ENCODE measurements at places on chromosomes 3 and 15.

GRCh38 chr15:85753791-85754452 is 40.8 kb downstream of the KLHL25 start:
- peak overlapping the region; percentile 38 for H3K27ac ChIP-seq
- DNase-seq: no peak
- no peaks in the 10 kb centered on the region for H3K27me3 ChIP-seq
- H3K36me3 ChIP-seq: peaks cover 43% of the 10 kb centered on the region
- no peak overlapping the region for H3K4me3 ChIP-seq

- H3K4me3 ChIP-seq: no peak overlapping the region
- no peak for DNase-seq
- H3K4me1 ChIP-seq: no peaks in the 10 kb centered on the region
- no peaks in the 10 kb centered on the region for H3K27me3 ChIP-seq
- no peaks in the 10 kb centered on the region for H3K36me3 ChIP-seq
- no peak overlapping the region for H3K27ac ChIP-seq
Measured at GRCh38 chr3:18137958-18138357, 287.2 kb downstream of the SATB1 start.

- no peaks in the 10 kb centered on the region for H3K27me3 ChIP-seq
- no peak overlapping the region for H3K4me3 ChIP-seq
- H3K4me1 ChIP-seq: peaks cover 11% of the 10 kb centered on the region
- peak overlapping the region; percentile 20 for H3K27ac ChIP-seq
Measured at GRCh38 chr15:83018436-83018835, 7.0 kb upstream of the C15orf40 start.

DNA sequence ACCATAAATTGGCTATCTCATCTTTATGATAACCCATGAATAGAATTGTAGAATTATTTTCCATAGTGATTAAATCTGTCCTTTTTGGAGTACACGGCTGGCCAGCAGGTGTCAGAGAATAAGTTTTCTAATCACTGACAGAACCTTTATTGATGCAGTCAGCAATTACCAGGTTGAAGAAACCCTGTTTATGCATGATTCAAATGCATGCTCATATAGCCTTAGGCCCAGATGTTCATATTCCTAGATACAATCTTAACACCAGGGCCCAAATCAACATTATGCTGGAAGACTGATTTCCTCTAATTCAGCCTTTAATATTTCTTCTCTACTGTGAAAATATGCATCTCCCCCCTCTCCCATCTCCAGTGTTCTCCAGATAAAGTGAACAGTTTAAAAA is 243.5 kb upstream of the DCBLD2 start:
- no peaks in the 10 kb centered on the region for H3K27me3 ChIP-seq

- no peak for DNase-seq
- H3K36me3 ChIP-seq: peaks cover 2% of the 10 kb centered on the region
- H3K4me1 ChIP-seq: no peaks in the 10 kb centered on the region
- peaks cover 25% of the 10 kb centered on the region for H3K27me3 ChIP-seq
- H3K27ac ChIP-seq: no peak overlapping the region
Measured at GRCh38 chr3:72214066-72214951, 429.4 kb upstream of the PROK2 start.

DNA sequence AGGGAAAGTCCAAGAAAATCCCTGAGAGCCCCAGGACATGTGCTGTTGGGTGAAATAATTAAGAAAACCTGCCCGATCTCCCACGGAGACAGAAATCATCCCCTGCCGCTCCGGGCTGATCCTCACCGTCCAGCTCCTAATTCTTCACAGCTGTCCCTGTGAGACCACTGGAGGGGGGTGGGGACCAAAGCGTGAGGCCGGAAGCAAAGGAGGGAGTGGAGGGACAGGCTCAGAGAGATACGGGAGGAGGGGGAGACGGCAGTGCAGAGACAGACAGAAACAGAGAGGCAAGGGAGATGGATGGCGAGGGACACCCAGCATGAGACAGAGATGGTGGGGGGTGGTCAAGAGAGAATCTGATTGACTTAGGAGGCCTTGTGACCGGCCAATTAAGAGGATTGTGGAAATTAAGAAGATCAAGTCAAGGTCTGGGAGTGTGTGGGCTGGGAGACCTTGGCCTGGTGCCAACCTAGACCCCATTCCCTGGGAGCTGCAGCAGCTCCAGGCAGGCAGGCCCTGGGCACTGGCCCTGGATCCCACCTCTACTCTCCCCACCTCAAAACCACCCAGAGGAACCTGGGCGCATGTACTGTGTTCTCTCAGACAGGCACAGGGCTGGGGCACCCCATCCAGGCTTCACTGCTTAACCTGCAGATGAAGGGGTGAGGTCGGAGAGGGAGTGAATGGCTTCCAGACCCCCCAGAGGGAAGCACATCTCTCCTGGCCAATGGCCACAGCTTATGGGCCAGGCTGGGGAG is 113.2 kb upstream of the ALDH1A3 start:
- H3K4me1 ChIP-seq: no peaks in the 10 kb centered on the region
- H3K36me3 ChIP-seq: peaks cover 3% of the 10 kb centered on the region
- DNase-seq: no peak
- H3K4me3 ChIP-seq: no peak overlapping the region

GRCh38 chr15:90859234-90860131 is 8.9 kb upstream of the FURIN start:
- no peak for DNase-seq
- no peak overlapping the region for H3K4me3 ChIP-seq
- H3K27me3 ChIP-seq: no peaks in the 10 kb centered on the region
- H3K36me3 ChIP-seq: peaks cover 14% of the 10 kb centered on the region
- H3K4me1 ChIP-seq: peaks cover 8% of the 10 kb centered on the region

- H3K4me3 ChIP-seq: no peak overlapping the region
- no peaks in the 10 kb centered on the region for H3K36me3 ChIP-seq
- no peaks in the 10 kb centered on the region for H3K27me3 ChIP-seq
- DNase-seq: no peak
- H3K4me1 ChIP-seq: no peaks in the 10 kb centered on the region
- no peak overlapping the region for H3K27ac ChIP-seq
Measured at GRCh38 chr3:5531039-5531438, 343.5 kb downstream of the EDEM1 start.

- H3K36me3 ChIP-seq: no peaks in the 10 kb centered on the region
- no peak overlapping the region for H3K27ac ChIP-seq
- H3K4me3 ChIP-seq: no peak overlapping the region
- no peak for DNase-seq
- H3K27me3 ChIP-seq: peaks cover 1% of the 10 kb centered on the region
Measured at GRCh38 chr3:8458711-8459110, 42.9 kb upstream of the LMCD1 start.

DNA sequence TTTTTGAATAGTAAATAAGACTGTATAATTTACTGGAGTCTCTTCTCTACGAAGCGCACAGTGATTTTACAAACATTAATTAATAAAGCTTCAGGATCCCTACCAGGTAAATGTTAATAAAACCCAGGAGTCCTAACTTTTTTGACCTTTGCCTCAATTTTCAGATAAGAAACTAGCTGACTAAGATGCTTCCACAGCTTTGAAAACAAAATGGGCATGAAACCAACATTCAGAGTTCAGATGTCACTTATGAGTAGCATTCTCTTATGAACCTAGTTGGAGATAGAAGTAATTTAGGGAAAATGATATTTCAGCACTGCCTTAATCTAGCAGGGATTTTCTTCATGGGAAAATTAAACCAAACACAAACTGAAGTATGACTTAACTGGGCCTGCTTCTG is 13.0 kb upstream of the FHIT start:
- H3K27me3 ChIP-seq: peaks cover 46% of the 10 kb centered on the region
- no peak overlapping the region for H3K27ac ChIP-seq
- H3K4me3 ChIP-seq: no peak overlapping the region
- no peak for DNase-seq

DNA sequence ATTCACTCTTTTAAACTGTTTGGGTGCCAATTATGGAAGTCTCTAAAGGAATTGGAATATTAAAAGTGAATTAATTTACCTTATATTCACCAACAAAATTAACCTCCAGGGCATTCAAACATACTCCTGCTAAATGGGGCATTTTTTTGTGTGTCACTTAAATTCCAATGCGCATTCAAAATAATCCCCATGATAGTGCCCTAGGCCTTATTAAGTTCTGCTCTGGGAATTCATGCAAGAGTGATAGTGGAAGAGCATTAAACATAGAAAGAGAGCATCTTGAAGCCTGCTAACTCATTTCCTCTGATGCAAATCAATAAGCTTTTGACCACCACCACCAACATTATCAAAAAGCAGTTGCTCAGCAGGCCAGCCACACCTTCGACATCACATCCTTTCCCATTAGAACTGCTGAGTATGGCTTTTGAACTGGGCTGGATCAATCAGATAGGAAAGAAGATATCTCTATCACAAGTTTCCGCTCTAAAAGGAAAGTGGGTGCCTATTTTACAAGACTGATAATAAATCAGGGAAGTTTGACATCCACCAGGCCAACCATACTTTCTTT is 156.7 kb downstream of the TMCO5A start:
- no peak overlapping the region for H3K27ac ChIP-seq
- peaks cover 1% of the 10 kb centered on the region for H3K4me1 ChIP-seq
- no peak overlapping the region for H3K4me3 ChIP-seq
- DNase-seq: no peak

GRCh38 chr15:40906091-40906990 is 12.1 kb downstream of the VPS18 start:
- H3K36me3 ChIP-seq: peaks cover 33% of the 10 kb centered on the region
- peak overlapping the region; percentile 88 for H3K27ac ChIP-seq
- peak; percentile 67 for DNase-seq

DNA sequence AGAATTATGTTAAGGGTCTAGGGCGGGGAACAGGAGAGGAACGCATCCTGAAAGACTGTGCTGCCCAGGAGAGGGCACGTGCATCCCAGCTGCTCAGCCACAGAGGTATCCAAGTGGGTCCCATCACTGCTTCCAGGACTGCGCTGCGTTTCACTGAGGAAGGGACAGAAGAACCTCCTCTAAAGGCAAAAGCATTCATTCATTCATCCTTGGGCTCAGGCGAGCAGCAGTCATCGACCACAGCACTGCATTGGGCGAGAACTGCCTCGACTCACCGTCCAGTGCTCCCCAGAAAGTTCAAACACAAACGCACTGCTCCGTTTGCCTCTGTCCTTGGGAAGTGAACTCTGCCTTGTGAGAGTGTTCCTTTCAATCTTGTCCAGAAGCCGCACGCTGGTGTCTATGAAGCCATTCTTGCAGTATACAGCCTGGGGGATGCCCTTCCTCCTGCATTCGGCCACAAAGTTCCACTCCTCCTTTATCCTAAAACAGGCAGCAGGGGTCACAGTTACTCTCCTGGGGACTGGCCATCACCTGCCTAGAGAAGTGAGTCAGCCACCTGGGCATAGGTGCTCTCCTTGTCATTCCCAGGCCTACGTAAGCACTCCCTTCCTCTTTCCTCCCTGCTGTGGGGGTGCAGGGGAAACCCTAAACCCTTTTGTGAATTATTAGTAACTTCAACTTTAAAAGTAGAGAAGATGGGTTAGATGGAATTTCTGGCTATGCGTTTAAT is 21.2 kb downstream of the LRRC2 start:
- no peak overlapping the region for H3K4me3 ChIP-seq
- no peaks in the 10 kb centered on the region for H3K4me1 ChIP-seq
- no peak overlapping the region for H3K27ac ChIP-seq
- DNase-seq: no peak

- H3K36me3 ChIP-seq: peaks cover 3% of the 10 kb centered on the region
- no peaks in the 10 kb centered on the region for H3K4me1 ChIP-seq
- no peak overlapping the region for H3K4me3 ChIP-seq
- peaks cover 20% of the 10 kb centered on the region for H3K27me3 ChIP-seq
- H3K27ac ChIP-seq: no peak overlapping the region
Measured at GRCh38 chr3:73101881-73102280, 40.4 kb downstream of the EBLN2 start.

GRCh38 chr3:134644731-134645514 is 5.9 kb downstream of the KY start:
- H3K27ac ChIP-seq: no peak overlapping the region
- no peaks in the 10 kb centered on the region for H3K36me3 ChIP-seq
- no peak overlapping the region for H3K4me3 ChIP-seq
- H3K4me1 ChIP-seq: no peaks in the 10 kb centered on the region
- peaks cover 33% of the 10 kb centered on the region for H3K27me3 ChIP-seq

- no peak overlapping the region for H3K4me3 ChIP-seq
- no peak for DNase-seq
- no peak overlapping the region for H3K27ac ChIP-seq
- peaks cover 40% of the 10 kb centered on the region for H3K36me3 ChIP-seq
- no peaks in the 10 kb centered on the region for H3K27me3 ChIP-seq
Measured at GRCh38 chr15:56667517-56667916, 65.8 kb downstream of the ZNF280D start.

GRCh38 chr3:42057561-42058211 is 33.5 kb upstream of the TRAK1 start:
- peaks cover 8% of the 10 kb centered on the region for H3K4me1 ChIP-seq
- H3K4me3 ChIP-seq: no peak overlapping the region
- H3K36me3 ChIP-seq: peaks cover 12% of the 10 kb centered on the region
- no peak for DNase-seq
- peak overlapping the region; percentile 23 for H3K27ac ChIP-seq

DNA sequence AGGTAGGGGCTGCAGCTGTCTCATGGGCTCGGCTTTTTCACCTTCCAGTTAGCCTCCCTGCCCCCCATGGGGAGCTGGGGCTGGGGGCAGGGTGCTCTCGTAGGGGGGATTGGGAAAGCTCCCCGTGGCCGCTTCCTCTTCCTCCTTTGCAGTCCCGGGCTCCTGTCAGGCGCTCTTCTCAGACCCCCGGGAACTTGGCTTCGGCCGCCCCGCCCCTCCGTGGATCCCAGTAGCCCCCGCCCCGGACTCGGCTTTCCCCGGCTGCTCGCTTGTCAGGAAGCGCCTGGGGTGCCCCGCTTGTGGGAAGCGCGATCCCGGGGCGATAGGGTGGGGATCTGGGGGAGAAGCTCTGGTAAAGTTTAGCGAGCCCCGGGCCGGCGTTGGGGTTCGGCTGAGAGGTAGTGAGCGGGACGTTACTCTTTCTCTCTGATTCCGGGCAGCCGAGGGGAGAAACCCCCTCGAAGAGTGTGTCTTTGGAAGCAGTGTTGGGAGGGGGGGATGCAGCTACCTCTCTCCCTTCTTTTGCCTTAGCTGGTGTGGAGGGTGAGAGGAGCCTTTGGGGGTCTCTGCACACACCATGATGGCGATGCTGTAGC is 611 bp downstream of the PIAS1 start:
- peak; percentile 25 for DNase-seq
- H3K27ac ChIP-seq: peak overlapping the region; percentile 83
- peaks cover 28% of the 10 kb centered on the region for H3K36me3 ChIP-seq
- no peaks in the 10 kb centered on the region for H3K27me3 ChIP-seq
- H3K4me1 ChIP-seq: peaks cover 45% of the 10 kb centered on the region
- peak overlapping the region; percentile 92 for H3K4me3 ChIP-seq

DNA sequence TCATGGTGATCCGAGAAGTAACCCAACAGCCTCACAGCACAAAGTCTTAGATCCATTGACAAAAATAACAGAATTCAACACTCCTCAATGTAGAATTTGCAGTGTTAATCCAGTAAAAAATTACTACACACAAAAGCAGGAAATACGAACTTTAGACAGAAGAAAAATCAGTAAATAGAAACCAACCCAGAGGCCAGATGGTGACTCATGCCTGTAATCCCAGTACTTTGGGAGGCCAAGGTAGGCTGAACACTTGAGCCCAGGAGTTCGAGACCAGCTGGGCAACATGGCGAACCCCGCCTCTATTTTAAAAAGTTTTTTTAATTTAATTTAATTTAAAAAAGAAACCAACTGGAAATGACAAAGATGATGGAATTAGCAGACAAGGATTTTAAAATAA is 36.1 kb downstream of the SELENOT start:
- no peak for DNase-seq
- H3K27me3 ChIP-seq: peaks cover 9% of the 10 kb centered on the region
- H3K4me3 ChIP-seq: no peak overlapping the region
- peaks cover 8% of the 10 kb centered on the region for H3K36me3 ChIP-seq
- peaks cover 27% of the 10 kb centered on the region for H3K4me1 ChIP-seq

GRCh38 chr3:120404876-120405275 is 45.9 kb downstream of the FSTL1 start:
- no peak overlapping the region for H3K27ac ChIP-seq
- H3K4me3 ChIP-seq: no peak overlapping the region
- peaks cover 21% of the 10 kb centered on the region for H3K27me3 ChIP-seq
- H3K4me1 ChIP-seq: no peaks in the 10 kb centered on the region
- no peak for DNase-seq
- no peaks in the 10 kb centered on the region for H3K36me3 ChIP-seq

Measured in effector memory CD8-positive, alpha-beta T cell (primary cell).